ENCODE measurements at places on chromosomes 5 and 9.

DNA sequence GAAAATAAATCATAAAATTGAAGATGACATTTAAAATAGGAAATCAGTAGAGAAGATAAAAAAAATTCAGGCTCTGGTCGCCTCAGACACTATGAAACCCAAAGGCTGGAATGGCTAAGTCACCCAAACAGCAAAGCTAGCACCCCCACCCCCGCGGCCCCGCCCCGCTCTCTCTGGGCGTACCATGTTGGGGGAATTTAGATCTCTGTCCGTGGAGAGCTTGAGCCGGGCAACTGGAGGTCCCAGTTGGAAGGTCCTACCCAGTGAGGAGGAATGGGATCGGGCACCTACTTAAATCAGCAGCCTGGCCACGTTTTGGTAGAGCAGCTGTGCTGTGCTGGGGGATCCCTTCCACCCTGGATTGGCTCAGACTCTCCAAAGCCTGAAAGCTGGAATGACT lies 150.6 kb upstream of the ANKRD55 start:
- no peak overlapping the region for H3K4me3 ChIP-seq
- no peaks in the 10 kb centered on the region for H3K36me3 ChIP-seq
- H3K27me3 ChIP-seq = peaks cover 31% of the 10 kb centered on the region
- no peak overlapping the region for H3K27ac ChIP-seq

- no peak overlapping the region for H3K27ac ChIP-seq
- no peaks in the 10 kb centered on the region for H3K4me1 ChIP-seq
- no peaks in the 10 kb centered on the region for H3K27me3 ChIP-seq
- DNase-seq = no peak
Measured at GRCh38 chr5:179403426-179404147, 58.3 kb upstream of the ADAMTS2 start.

DNA sequence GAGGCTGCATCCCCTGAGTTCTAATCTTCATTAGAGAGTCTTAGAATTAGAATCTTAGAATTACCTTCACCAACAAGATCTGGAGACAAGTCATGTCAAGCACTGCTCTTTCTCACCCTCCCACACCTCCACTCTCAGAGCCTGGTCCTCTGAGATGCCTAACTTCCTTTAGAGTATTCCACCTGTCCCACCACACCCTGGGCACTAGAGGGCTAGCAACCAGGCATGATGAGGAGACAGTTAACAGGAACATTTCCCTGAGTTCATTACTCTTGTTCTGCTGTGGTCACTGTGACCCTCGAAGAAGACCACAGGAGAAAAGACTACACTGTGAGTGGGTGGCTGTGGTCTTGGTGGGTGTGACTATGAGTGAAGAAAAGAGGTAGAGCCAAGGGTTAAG lies 25.2 kb upstream of the MAP1B start:
- peaks cover 49% of the 10 kb centered on the region for H3K27me3 ChIP-seq
- no peaks in the 10 kb centered on the region for H3K36me3 ChIP-seq
- no peak overlapping the region for H3K27ac ChIP-seq
- no peak for DNase-seq
- no peaks in the 10 kb centered on the region for H3K4me1 ChIP-seq

DNA sequence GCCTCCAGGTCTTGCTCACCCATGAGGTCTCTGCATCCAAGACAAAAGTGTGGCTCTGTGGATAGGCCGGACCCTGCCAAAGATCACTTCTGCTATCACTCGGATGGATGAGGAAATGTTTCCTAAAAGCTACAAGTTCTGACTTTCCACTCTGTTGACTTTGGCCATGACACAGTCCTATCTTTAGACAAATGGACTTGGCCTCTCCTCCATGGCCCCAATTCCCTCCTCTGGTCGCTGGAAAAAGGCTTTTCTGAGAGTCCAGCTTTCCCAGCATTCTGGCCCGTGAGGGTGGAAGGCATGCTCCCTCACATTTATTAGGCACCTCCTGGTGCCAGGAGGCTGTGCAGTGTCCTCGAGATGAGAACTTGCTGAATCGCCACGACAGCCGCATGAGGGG lies 83.1 kb downstream of the COL27A1 start:
- H3K27ac ChIP-seq = no peak overlapping the region
- peaks cover 19% of the 10 kb centered on the region for H3K27me3 ChIP-seq
- no peaks in the 10 kb centered on the region for H3K4me1 ChIP-seq
- DNase-seq = no peak

GRCh38 chr5:159456261-159456660 lies 126.0 kb upstream of the IL12B start:
- H3K4me1 ChIP-seq = peaks cover 40% of the 10 kb centered on the region
- no peak overlapping the region for H3K27ac ChIP-seq
- no peaks in the 10 kb centered on the region for H3K36me3 ChIP-seq
- peak; percentile 34 for DNase-seq

GRCh38 chr9:89684912-89685636 lies 80.3 kb downstream of the GADD45G start:
- peaks cover 11% of the 10 kb centered on the region for H3K4me1 ChIP-seq
- no peak for DNase-seq
- no peak overlapping the region for H3K27ac ChIP-seq
- peaks cover 9% of the 10 kb centered on the region for H3K27me3 ChIP-seq
- H3K36me3 ChIP-seq = no peaks in the 10 kb centered on the region

- no peaks in the 10 kb centered on the region for H3K27me3 ChIP-seq
- peaks cover 26% of the 10 kb centered on the region for H3K4me1 ChIP-seq
- H3K36me3 ChIP-seq = no peaks in the 10 kb centered on the region
- H3K4me3 ChIP-seq = no peak overlapping the region
- peak overlapping the region; percentile 13 for H3K27ac ChIP-seq
Measured at GRCh38 chr9:127059030-127059429, 63.4 kb downstream of the ANGPTL2 start.

DNA sequence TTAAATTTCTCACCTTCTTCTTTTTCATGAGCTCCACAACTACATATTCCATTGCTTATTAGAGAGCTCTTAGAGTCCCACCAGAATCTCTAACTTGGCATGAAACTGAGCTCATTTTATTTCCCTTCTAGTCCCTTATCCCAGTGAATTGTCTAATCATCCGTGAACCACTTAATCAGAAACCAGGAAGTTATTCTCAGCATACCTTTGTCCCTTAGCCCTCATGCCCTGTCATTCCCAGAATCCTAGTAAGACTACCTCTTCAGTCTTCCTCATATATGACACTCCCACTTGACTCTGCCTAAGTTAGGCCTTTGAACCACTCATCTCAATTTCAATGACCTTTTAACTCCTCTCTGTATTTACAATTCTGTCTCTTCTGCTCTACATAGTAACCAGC lies 93.0 kb upstream of the PAPPA start:
- no peaks in the 10 kb centered on the region for H3K36me3 ChIP-seq
- no peak overlapping the region for H3K4me3 ChIP-seq
- DNase-seq = no peak
- no peak overlapping the region for H3K27ac ChIP-seq
- no peaks in the 10 kb centered on the region for H3K27me3 ChIP-seq
- H3K4me1 ChIP-seq = no peaks in the 10 kb centered on the region

DNA sequence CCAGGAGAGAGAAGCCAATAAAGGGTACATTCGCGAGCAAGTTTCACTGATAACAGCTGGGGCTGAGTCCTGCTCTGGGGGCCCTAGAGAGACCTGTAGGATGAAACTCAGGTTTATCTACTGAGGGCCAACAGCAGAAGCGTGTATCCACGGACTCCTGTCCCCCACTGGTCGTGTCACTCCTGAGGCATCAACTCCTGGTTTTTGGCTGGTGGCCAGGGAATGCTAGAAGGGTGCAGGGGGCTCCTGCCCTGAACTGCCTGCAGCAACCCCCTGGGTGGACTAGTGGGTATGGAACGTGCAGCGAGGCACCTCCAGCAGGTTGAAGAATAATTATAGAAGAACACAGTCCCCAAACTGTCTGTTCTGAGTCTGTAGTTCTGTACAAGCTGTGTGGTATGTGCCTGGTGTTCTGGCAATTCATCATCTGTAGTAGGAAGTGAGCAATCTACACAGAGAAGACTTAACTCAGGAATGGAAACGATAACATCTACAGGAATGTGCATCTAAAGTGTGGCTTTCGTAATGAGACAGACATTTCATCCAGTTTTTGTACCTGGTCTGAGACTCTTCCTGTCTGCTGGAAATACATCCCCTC lies 64.5 kb upstream of the GNA14 start:
- H3K4me1 ChIP-seq = no peaks in the 10 kb centered on the region
- peaks cover 1% of the 10 kb centered on the region for H3K36me3 ChIP-seq
- no peak overlapping the region for H3K27ac ChIP-seq
- H3K27me3 ChIP-seq = peaks cover 5% of the 10 kb centered on the region
- no peak overlapping the region for H3K4me3 ChIP-seq

- H3K36me3 ChIP-seq = no peaks in the 10 kb centered on the region
- H3K27ac ChIP-seq = no peak overlapping the region
- H3K4me1 ChIP-seq = no peaks in the 10 kb centered on the region
- H3K4me3 ChIP-seq = no peak overlapping the region
- peaks cover 12% of the 10 kb centered on the region for H3K27me3 ChIP-seq
Measured at GRCh38 chr5:152532714-152533113, 127.6 kb upstream of the NMUR2 start.

DNA sequence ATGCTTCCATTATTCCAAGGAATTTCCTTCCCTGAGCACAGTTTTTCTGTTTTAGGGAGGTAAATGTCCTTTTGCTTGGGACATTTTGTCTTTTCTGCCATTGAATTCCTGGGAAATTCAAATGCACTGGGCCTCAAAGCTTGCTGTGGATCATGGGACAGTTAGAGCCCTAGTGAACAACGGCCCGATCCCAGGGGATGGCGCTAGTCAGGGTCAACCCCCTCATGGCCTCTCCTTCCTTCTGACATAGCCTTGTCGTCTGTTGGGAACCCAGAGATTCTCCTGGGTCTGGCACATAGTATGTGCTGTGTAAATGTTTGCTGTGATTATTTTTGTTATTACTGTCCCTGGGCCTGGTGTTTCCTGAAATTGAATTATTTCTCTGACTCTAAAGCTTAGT lies 30.7 kb upstream of the COL15A1 start:
- DNase-seq = no peak
- H3K36me3 ChIP-seq = no peaks in the 10 kb centered on the region
- peaks cover 7% of the 10 kb centered on the region for H3K27me3 ChIP-seq
- H3K4me3 ChIP-seq = no peak overlapping the region
- H3K27ac ChIP-seq = no peak overlapping the region
- H3K4me1 ChIP-seq = no peaks in the 10 kb centered on the region

DNA sequence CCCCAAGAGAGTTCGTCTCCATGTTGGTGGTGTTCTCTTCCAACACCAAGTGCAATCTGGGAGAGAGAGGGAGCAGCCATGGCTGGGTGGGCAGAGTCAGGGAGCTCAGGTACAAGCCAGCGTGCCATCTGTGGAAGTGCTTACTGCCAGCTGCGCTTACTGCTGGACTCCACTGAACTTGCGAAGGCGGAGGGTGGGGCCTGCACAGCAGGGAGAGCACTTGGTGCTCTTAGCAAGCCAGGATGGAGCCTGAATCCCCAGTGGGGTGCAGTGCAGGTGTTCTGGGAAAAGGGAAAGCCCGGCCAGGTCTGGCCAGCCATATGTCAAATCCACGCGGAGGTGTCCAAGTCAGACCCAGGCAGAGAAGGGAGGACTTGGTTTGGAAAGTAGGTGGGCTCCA lies 142.0 kb downstream of the FANCC start:
- peaks cover 10% of the 10 kb centered on the region for H3K4me1 ChIP-seq
- peaks cover 3% of the 10 kb centered on the region for H3K36me3 ChIP-seq
- no peak overlapping the region for H3K27ac ChIP-seq
- no peaks in the 10 kb centered on the region for H3K27me3 ChIP-seq
- no peak overlapping the region for H3K4me3 ChIP-seq
- DNase-seq = no peak

DNA sequence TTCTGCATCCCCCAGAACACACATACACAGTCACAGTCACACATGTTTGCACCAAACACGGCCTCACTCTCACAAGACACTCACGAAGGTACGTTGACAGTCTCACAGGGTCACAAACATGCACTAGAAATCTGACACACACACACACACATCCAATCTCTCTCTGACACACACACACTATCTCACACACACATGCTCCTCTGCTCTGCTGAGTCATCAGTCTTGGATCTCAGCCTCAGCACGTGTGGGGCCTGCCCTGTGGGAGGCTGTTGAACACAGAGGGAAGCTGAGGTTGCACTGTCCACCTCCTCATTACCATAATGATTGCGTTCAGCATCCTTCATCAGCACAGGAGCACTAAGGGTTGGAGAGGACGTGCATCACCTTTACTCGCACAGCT lies 188.8 kb downstream of the MTRR start:
- no peaks in the 10 kb centered on the region for H3K4me1 ChIP-seq
- no peak for DNase-seq
- H3K27ac ChIP-seq = no peak overlapping the region
- no peak overlapping the region for H3K4me3 ChIP-seq
- no peaks in the 10 kb centered on the region for H3K27me3 ChIP-seq
- H3K36me3 ChIP-seq = no peaks in the 10 kb centered on the region

DNA sequence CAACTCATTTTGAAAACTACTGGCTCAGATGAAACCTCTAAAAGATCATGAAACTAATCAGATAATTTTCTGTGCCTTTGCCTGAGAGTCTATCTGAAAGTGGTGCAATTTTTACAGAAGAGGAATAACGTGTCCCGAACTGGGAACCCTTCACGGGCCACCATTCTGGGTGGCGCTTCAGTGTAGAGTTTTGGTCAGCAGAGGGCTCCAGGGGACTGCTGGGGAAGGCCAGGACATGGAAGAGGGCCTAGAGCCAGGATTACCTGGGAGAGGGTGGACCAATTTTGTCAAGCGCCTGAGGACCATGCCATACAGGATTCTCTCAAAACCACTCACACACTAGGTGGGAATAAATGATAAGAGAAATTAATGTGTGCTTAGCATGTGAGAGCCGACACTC lies 49.7 kb upstream of the PLEKHG4B start:
- H3K36me3 ChIP-seq = no peaks in the 10 kb centered on the region
- no peak overlapping the region for H3K4me3 ChIP-seq
- DNase-seq = no peak
- no peak overlapping the region for H3K27ac ChIP-seq

DNA sequence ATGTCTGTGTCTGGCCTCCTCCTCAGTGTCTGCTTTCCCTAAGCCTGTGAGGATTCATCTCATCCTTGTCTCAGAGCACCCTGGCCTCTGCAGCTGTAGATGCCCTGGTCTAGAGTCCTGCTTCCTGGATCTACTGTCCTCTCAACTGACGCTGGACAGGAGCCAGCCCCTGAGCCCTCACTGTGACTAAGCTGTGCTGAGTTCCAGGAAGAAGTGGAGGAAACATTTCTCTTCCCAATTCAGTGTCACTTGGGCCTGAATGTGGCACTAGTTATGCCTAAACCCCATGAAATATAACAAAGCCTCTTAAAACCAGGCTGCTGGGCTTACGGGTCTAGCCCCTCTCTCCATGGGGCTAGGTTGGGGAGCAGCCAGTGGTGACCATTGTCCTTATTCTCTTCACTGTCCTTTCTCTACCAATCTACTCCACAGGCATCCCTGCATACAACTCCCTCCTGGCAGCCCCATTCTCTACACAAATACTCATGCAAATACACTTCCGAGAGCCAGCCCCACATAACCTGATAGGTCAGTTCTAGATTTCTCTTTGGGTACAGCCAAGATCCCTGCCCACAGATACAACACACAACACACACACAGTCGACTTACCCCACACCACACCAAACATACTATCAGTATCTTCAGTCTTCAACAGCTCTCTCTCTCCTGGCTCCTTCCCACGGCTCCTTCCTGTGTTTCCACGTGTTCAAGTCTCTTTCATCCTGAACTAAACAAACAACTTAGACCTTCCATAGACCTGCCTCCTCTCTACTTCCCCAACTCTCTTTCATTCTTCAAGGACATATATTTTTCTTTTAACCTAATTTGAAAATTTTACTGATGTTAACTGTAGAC lies 220.8 kb downstream of the SNX18 start:
- H3K4me3 ChIP-seq = no peak overlapping the region
- H3K27me3 ChIP-seq = no peaks in the 10 kb centered on the region
- no peak for DNase-seq
- peaks cover 6% of the 10 kb centered on the region for H3K36me3 ChIP-seq
- H3K27ac ChIP-seq = no peak overlapping the region

GRCh38 chr9:106958955-106959657 lies 96.1 kb downstream of the ZNF462 start:
- H3K4me1 ChIP-seq = no peaks in the 10 kb centered on the region
- no peak overlapping the region for H3K27ac ChIP-seq
- no peak for DNase-seq
- H3K4me3 ChIP-seq = no peak overlapping the region
- H3K36me3 ChIP-seq = no peaks in the 10 kb centered on the region

Measured in activated CD8-positive, alpha-beta memory T cell treated with anti-CD3 and anti-CD28 coated beads, Interleukin-2, amount 10 ng/mL, durations not matched to agents 7 days and 5 days (primary cell).